ENCODE measurements at places on chromosomes 5 and 9.

- DNase-seq = no peak
These were observed 20.9 kb upstream of the HAPLN1 start for GRCh38 chr5:83741571-83741970.

- no peak for DNase-seq
These were observed 21.2 kb downstream of the SLC6A3 start for GRCh38 chr5:1423901-1424603.

DNA sequence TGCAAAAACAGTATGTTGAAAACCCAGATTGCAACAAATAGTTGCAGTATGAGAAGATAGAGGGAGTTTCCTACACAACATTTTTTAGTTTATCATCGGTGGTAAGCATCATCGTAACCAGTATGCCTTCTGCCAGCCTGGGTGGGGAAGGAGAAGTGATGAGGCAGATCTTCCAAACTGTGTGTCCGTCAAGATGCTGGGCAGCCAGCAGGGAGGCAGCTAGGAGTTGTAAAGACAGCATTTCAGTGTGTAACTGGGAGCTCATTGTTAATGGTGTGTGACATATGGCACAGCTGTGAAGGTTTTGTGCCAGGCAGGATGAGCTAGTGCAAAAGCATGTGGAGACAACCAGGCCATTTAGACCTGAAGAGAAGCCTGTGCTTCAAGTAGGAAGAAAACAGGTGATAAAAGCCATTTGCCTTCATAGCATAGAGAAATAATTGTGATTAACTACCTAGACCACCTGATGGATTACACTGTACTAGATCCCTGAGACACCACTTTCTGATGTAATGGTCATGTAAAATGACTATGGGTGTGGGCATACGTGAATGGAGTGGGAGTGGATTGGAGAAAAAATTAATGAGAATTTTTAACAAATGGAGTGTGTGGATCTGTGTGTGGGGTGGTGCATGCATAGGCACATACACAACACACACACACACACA lies 347.0 kb upstream of the ADAMTSL1 start:
- no peak for DNase-seq

DNA sequence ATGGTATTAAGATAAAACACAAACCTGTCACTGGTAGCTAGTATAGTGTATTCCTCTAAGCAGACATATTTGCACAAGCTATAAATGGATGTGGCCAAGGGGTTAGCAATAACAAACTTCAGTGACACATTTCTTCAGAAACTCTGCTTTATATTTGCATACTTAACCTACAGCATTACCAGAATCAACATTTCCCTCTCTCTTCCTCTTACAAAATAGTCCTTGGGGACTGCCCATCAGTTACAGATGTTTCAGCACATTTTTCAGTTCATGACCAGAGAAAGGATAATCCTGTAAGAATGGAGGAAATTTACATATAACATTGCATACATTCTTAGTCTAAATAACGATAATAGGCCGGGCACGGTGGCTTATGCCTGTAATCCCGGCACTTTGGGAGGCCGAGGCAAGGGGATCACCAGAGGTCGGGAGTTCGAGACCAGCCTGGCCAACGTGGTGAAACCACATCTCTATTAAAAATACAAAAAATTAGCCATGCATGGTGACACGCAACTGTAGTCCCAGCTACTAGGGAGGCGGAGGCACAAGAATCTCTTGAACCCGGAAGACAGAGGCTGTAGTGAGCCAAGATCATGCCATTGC lies 25.3 kb upstream of the SLC1A1 start:
- DNase-seq = no peak

DNA sequence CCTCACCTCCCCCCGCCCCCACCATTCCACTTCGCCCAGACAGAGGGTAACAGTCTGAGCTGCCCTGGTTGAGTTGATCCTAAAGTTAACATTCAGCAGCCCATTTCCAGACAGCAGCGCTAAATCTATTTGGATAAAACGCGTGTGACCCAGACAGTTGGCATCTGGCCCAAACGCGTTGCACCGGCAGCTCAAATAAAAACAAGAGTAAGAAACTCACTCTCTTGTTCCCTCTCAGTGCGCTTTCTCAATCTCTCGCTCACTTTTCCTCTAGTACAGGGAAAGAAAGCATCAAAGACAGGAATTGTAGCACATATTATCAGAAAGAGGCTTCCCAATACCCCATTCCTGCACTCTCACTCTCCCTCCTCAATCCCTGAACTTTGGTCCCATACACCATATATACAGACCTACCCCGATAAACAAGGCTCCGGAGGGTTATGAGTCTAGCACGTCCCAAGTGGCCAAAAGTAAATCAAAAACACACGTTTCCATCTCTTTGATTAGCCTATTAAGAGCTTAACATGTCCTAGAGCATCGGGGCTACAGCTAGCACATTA lies 1.3 kb downstream of the ADAMTS6 start:
- DNase-seq = no peak

DNA sequence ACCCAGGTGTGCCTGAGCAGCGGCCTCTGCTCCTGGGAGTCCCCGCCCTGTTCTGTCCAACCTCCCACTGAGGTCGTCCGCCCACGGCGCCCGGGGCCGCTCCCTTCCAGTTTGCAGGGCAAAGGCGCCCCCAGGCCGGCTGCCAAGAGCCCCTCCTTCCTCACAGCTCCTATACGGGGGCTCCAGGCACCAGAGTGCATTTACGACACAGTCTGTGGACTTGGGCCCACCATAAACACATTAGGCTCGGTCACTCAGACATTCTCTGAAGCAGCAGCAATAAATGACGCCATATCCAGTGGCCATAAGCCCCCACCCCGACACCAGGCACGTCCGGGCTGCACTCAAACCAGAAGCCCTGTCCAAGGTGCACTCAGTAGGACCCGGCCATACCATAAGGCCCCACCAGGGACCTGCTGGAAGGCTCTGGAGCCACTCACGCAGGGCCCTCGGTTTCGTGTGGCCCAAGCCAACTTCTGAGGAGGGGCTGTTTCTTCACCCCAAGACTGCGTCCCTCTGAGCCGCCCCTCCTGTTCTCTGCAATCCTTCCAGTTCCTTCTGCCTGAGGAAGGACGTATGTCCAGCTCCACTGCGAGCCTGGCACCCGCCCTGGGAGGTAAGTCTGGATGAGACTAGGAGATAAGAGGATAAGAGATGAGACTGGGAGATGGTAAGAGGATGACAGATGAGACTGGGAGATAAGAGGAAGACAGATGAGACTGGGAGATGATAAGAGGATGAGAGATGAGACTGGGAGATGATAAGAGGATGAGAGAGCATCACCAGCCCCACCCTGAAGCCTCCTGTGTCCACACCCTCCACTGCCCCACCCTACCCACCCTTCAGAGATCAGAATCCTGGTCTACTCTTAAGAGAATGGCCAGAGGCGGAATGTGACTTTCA lies 26.7 kb downstream of the SLC6A18 start:
- DNase-seq = no peak

DNA sequence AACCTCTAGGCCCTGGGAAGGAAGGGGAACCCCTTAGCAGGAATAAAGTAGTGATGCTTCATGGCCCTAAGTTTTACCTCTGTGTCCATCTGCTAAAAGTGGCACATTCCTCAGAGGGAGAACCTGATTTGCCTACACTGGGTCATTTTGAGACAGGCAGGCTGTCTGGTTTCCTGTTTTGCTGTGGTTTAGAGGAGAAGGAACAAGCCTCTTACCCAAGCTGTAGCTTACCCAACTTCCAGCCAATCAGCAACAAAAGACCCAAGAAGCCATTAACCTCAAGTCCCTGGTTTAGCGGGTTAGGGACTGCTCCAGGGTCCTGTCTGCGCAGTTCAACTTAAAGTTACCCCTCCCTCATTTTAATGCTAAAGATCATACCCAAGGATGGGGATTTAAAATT lies 411.0 kb downstream of the MAT2B start:
- DNase-seq = no peak

- no peak for DNase-seq
These were observed 125.1 kb downstream of the HACD4 start for GRCh38 chr9:20906326-20906725.

GRCh38 chr5:134664448-134664847 lies 15.9 kb downstream of the SEC24A start:
- no peak for DNase-seq

GRCh38 chr9:878239-878638 lies 36.7 kb downstream of the DMRT1 start:
- no peak for DNase-seq

DNA sequence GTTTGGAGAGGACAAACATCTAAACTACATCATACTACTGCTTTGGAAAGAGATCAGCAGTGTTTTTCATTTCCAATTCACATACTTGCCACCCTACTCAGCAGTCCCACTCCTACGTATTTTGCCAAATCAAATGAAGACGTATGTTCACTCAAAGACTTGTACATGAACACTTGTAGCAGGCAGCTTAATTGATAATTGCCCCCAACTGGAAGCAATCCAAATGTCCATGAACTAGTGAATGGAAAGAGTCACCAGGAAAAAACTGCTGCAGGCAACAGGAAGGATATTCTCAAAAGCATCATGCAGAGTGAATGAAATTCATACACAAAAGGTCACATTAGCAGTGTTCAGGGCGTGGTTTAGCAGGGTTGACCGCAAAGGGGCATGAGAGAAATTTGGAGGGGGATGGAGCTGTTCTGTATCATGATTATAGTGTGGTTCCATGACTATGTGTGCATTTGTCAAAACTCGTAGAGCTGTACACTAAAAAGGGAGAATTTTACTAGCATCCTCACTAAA lies 38.8 kb downstream of the PAEP start:
- no peak for DNase-seq

DNA sequence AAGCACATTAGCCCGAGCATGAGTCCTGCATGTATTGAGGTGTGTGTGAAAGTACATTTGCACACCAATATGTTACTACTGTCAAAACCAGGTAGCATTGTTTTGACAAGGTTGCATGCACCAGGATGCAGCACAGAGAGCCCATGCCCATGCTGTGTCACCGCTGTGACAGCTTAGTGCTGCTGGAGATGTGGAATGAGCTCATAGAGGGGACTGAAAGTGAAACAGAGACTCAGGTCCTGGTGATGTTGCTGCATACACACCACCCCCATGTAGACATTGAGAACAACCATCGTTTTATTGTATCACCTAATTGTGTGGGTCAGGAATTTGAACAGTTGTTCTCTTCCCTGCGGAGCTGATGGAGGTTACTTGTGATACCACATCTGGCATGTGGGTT lies 53.0 kb downstream of the GADD45G start:
- no peak for DNase-seq

GRCh38 chr9:132631280-132631679 lies 38.5 kb downstream of the DDX31 start:
- DNase-seq = no peak

GRCh38 chr9:20486552-20486951 lies 135.7 kb downstream of the MLLT3 start:
- no peak for DNase-seq

- no peak for DNase-seq
These were observed 27.1 kb upstream of the TEX10 start for GRCh38 chr9:100379862-100380261.

GRCh38 chr9:127667127-127667844 lies 39.5 kb upstream of the CFAP157 start:
- DNase-seq = no peak

DNA sequence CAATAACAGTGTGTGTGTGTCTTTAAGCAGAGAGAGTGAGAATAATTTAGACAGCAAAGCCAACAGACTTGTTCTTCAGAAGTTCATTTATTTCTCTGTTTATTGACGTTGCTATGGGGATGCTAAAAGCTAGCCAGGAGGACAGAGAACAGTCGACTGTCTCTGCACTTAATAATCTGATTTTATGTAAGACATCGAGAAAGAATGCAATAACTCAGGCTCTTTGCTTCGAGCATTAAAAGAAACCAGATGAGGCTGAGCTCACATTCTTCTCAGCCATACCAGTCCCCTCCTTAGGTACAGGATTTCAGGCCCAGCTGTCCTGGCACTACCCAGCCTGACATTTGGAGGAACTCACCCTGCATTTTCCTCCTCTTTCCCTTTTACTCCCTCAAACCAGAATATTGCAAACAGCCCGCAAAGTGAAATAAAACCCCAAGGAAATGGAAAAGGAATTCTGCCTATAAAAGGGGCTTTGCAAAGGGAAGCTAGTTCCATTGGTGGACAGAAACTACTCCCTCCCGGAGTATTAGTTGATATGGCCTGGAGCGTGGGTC lies 44.5 kb upstream of the DPYSL3 start:
- no peak for DNase-seq

DNA sequence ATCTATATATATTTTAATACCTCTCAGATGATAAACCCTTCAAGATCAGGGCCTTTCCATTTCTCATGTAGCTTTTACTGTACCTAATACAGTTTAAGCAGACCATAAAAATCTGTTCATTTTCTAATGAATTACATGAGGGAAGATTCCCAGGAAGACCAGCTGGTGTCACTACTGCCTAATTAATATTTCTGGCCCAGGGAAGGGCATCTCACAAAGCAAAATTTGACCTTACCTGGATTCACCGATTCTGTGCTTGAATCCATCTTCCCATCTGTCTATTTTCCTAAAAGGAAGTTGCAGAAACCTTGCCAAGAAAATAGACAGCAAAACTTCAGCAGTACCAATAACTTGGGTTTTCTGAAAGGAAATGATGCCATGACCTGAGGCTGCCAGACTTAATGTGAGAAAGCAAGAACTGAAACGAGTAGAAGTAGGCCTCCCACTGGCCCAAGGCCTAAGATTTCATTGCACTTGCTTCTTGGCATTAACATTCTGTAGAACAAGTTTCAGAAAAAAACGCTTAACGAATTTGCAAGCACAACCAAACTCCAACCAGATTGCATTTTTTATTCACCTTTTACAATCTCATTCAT lies 83.0 kb upstream of the GLIS3 start:
- no peak for DNase-seq

- DNase-seq = no peak
These were observed 30.9 kb downstream of the RHOBTB3 start for GRCh38 chr5:95761771-95762651.

GRCh38 chr5:107513337-107514085 lies 157.2 kb downstream of the EFNA5 start:
- no peak for DNase-seq

DNA sequence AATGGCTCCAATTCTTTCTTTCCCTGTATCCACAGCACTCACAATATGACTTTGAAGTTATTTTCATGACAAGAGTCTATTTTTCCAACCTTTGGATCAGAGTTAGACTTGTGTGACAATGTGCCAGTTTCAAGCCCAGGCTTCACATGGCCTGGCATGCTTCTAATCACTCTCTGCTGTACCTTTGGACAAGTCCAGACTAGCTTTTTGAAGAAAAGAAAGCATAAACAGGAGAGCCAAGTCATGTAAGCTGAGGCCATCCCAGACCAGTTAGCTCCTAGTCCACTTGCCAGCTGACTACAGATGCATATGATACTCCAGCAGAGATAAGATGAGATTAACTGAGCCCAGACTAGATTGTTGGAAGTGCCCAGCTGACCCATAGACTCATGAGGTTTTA lies 513.6 kb upstream of the C9orf72 start:
- no peak for DNase-seq

GRCh38 chr5:159951387-159951786 lies 35.1 kb downstream of the ADRA1B start:
- no peak for DNase-seq

- no peak for DNase-seq
These were observed 132.7 kb downstream of the MAPKAP1 start for GRCh38 chr9:125574126-125574877.

Data from stimulated activated CD8-positive, alpha-beta memory T cell treated with anti-CD3 and anti-CD28 coated beads, Interleukin-15, amount 100 ng/mL, for 4 hours (primary cell).